ENCODE measurements at places on chromosomes 2 and 18. TPM values are rescaled to one million over a fixed set of nuclear protein-coding genes. Genes with fewer than 3 reads are reported as not detected.

- DNase-seq, result no peak
These were observed 364.7 kb downstream of the XIRP2 start for GRCh38 chr2:167253025-167253424.

- DNase-seq, result no peak
These were observed 136.3 kb downstream of the ZEB2 start for GRCh38 chr2:144383571-144384100.

The SKA1 gene
- total RNA-seq, result 38.1 TPM

- DNase-seq, result no peak
These were observed 19.6 kb upstream of the DNAH7 start for GRCh38 chr2:196088203-196088602.

The C2orf78 gene
- total RNA-seq, result 0.22 TPM

DNA sequence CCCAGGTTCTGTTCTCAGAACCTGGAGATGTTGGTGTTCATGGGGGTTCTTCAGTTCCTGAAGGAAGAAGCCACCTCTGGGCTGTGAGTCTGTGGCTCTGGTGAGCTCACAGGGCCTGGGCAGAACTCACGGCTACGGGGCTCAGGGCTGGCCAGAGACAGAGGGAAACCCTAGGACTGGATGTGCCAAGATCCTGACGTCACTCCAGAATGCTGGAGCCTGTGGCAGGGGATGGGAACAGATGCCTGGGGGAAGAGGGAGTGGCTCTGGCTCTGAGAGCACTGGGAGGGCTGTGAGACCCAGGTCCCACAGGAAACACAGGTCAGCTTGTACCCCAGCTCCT, at the start of gene OTOF:
TSS of gene OTOF (minus strand) at position 214 of the 343 bp plus-strand sequence.
- no peak for DNase-seq

- DNase-seq, result peak; percentile 39
These were observed 162.3 kb upstream of the ZEB2 start for GRCh38 chr2:144682248-144682647.

The GYPC gene
- 194 TPM for total RNA-seq

DNA sequence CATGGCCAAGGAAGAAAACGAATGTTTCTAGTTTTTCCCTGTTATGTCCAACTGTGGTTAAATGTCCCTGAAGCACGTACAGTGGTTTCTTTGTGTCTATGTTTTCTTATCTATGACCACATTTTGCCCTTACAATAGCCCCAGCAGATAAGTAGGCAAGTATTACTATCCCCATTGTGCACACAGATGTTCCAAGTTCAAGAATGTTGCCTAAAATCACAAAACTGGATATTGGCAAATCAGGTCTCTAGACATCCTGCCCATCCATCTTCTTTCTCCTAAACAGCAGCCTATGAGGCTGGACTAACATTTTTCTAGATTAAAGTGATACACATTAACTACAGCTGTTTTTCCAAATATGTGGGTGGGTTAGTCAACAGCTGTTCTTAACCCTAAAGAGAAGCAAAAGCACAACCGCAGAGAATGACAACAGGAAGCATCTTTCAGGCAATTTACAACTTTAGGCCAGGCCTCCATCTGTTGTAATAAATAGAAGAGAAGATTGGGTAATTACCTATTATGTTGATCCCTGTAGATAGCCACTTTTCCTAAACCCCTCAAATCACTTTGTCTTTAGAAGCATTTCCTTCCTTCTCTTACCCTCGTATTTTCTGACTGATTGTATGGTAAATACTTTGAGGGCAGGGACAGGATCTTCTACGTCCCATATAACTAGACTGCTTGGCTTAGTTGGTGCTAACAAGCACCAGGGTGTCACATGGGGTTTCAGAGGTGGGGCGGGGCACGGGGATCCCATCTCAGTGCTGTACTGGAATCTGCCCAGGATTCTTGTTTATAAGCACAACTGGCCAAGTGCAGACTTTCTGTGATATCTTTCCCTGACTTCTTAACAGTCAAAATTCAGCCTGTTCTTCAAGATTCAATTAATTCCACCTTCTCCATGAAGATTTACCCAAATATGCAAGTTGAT, 132.1 kb upstream of the SETBP1 start:
- no peak for DNase-seq

- DNase-seq, result no peak
These were observed 25.4 kb downstream of the BOLL start for GRCh38 chr2:197759625-197760292.

The ZAP70 gene
- total RNA-seq, result 0.98 TPM

DNA sequence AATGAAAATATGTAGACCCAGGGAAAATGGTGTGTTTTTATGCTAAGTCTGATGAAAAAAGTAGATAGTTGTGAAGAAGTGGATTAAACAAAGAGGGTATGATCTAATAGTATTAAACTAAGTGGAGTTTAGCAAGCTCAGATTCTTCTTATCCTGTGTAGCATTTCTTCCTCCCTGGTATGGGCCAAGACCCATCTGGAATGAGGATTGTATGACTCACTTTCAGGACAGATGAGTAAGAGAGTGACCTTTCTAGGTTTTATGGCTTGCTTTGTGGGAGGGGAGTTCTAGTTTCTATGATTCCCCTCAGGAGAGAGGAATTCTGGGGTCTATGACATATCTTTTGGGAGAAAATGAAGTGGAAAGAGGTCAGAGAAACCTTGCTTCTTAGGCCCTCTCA, 550.1 kb downstream of the SPAG16 start:
- DNase-seq, result no peak

The ASPRV1 gene
- total RNA-seq, result 0.60 TPM

- no peak for DNase-seq
These were observed 395.7 kb upstream of the ST6GAL2 start for GRCh38 chr2:107281637-107282036.

GRCh38 chr2:81976998-81977397, 1672.4 kb upstream of the LRRTM1 start:
- DNase-seq, result no peak

DNA sequence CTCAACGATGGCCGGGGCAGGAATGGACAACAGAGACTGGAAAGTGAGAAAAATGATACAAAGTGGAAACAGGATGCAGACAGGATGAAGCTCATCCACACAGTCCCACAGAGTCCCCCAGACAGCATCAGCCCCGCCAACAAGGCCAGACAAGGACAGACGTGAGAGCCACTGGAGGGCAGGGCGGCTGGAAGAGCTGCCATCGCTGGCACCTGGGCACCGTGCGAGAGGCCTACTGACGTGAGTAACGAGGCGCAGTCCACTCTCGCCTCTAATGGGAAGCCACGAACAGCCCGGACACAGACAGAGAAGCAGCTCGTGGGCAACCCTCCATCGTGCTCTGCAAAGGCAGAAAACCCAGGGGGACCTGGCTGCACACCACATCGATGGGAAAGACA, 17.1 kb downstream of the HDAC4 start:
- no peak for DNase-seq

- DNase-seq, result peak; percentile 52
These were observed 30.5 kb upstream of the ATP8B1 start for GRCh38 chr18:57833441-57834101.

The RPIA gene
- 41.2 TPM for total RNA-seq

The AGXT gene
- total RNA-seq, result 0.18 TPM

GRCh38 chr2:191250400-191250799, 5.2 kb downstream of the MYO1B start:
- DNase-seq, result no peak

The NT5DC4 gene
- total RNA-seq, result 6.8 TPM

- no peak for DNase-seq
These were observed 14.7 kb downstream of the WNT10A start for GRCh38 chr2:218895326-218895725.

GRCh38 chr2:59149271-59149670, 908.1 kb upstream of the FANCL start:
- DNase-seq, result no peak

GRCh38 chr2:162232671-162233070, 10.6 kb downstream of the FAP start:
- no peak for DNase-seq

DNA sequence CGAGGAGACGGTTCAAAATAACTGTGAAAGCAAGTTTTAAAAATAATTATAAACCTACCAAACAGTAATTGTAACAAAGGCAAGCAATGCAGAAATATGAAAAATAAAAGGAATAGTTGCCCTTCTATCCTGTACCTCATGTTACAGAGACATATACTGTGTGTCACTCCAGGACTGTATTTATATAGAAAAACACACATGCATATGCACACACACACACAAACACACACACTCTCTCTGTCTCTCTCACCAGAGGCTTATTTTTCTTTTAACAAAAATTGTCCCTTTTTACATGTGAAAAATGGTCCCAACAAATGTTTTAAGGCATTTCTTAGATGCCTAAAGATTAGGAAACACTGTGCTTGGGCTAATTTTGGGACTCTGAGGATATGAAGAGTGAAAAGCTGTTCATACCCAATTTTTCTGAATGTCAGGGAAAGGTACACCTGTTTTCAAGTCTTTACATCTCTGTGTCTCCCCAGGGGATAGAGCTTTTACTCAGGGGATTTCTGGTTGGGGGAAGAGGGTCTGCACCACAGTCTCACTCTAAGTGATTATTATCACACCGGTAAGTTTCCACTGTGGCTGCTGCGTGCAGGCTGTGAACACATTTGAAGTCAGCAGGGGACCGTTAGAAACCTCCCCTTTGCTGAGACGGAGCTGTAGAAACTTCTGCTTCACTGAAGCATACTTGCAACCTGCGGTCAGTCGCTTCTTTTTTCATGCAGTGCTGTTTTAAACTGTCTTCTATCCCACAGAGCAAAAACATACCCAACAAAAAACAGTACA, 51.4 kb upstream of the SPAG16 start:
- no peak for DNase-seq

DNA sequence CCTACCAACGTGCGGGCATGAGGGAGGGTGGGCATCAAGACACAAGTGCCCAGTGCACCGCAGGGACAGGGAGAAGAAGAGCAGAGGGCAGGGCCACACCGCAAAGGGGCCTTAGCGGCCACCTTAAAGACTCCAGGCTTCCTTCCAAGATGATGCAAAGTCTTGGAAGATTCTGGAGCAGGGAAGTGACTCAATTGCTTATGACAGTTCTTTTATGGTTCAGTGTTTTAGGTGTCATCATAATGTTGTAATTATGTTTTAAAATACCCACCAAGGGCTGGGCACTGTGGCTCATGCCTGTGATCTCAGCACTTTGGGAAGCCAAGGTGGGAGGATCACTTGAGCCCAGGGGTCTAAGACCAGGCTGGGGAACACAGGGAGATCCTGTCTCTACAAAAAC, 44.5 kb upstream of the SEMA4C start:
- DNase-seq, result no peak

The DNAJC5G gene
- total RNA-seq, result not detected

GRCh38 chr2:175805442-175806124, 196.5 kb downstream of the LNPK start:
- no peak for DNase-seq

DNA sequence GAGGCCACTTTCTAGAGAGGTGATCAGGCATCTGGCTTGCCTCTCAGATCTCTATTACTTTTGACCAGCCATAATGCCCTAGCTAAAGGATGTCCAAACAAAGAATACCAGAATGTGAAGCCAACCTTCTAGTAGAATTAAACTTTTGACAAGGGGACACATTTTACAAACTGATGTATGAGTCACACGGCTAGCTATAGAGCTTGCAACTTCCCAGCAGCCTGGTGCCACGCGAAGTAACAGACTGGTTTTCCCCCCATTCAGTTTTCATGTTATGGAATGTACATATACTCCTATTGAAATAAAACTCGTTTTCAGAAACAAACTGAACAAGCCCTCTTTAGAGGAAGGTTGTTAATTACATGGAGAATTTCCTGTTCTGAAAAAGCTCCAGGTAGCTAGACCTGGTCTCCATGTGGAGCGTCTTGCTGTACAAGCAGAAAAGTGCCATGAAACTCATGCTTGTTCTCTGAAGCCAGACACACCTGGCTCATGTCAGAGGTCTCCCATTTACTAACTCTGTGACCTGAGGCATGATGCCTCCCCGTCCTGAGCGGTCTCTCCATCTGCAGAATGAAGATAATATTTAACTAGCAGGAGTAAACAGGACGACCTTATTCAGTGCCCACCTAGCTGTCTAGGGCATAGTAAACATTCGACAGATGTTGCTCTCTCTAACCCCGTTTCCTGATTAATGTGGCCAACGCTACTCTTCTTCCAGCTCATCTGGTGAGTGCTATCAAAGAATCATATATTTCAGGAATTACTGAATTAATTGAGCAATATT, 81.5 kb upstream of the MAP3K20 start:
- no peak for DNase-seq

DNA sequence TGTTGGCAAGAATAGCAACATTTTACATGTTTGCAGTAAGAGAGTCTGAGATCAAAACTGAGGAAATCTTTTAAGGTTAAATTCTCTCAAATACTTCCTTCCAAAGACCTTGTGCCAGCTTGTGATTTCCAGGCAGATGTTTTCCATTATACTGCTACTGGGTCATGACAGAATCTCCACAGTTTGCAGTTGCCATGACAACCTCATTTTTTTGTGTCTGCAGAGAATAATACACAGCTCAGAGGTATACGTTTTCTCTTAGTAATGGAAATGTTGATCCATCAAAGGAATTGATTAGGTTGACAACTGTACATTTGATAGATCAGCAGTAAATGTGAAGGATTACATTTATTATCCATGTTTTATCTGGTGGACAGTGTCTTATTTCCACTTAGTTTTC, 29.1 kb upstream of the CSRNP3 start:
- no peak for DNase-seq

The CLEC4F gene
- not detected for total RNA-seq

The SLC9A4 gene
- 0.04 TPM for total RNA-seq

DNA sequence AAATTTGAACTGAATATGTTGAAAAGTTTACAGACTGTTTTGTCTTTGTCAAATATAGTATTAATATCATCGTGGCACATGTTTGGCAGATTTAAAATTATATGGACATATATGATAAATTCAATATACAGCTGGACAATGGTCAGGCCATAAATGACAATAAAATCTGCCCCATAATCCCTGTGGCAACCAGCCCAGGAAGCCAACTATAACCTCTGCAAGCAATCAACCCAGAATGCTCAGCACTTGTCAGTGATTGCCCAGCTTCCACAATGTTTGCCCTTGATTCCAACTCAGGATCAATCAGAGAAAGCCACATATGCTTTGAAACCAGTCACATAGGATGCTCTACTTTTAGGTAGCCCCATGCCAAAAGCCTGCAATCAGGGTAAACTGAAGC, 671.9 kb downstream of the SUCLG1 start:
- DNase-seq, result no peak

- DNase-seq, result no peak
These were observed 43.2 kb downstream of the TSN start for GRCh38 chr2:121798617-121799016.

- DNase-seq, result no peak
These were observed 1.1 kb downstream of the MIB1 start for GRCh38 chr18:21741562-21742314.
